H1 (cell line): ENCODE measurements at places on chromosomes 3 and 15.

GRCh38 chr15:92970656-92971055, 70.5 kb downstream of the CHD2 start:
- DNase-seq = no peak

- no peak for DNase-seq
Observed at GRCh38 chr3:56610669-56611335, 53.8 kb downstream of the CCDC66 start.

DNA sequence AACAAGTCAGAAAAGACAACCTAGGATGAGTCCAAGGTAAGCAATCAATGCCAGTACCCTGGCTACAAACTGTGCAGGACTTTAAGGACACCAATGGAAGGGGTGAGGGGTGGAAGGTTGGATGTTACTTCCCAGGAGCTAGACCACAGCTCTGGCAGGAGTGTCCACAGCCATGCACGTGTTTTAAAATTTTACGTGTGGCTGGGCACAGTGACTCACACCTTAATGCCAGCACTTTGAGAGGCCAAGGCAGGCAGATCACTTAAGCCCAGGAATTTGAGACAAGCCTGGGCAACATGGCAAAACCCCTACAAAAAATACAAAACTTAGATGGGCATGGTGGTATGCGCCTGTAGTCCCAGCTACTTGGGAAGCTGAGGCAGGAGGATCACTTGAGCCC, 14.7 kb upstream of the HDC start:
- DNase-seq = no peak

DNA sequence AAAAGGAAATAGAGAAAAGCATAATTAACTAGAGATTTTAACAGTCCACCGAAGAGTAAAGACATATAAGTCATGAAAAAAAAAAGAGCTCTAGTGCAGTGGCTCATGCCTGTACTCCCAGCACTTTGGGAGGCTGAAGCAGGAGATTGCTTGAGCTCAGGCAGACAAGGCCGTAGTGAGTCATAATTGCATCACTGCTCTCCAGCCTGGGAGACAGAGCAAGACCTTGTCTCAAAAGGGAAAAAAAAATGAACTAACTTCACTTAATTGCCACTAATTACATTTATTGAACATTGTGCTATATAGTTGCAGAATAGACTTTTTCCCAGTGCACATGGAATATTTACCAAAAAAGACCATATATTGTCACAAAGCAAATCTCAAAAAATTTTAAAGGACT, 221.8 kb downstream of the CBLB start:
- DNase-seq = no peak

- DNase-seq = no peak
Observed at GRCh38 chr15:85415783-85416182, 35.4 kb downstream of the AKAP13 start.

GRCh38 chr3:104291437-104291851, 1075.3 kb upstream of the ALCAM start:
- DNase-seq = no peak

- peak; percentile 89 for DNase-seq
Observed at GRCh38 chr3:158109804-158110657, at the start of gene RSRC1. Gene RSRC1 (plus strand): TSS chr3:158110089. CDS start chr3:158122105, 12,016 bp downstream.

- DNase-seq = no peak
Observed at GRCh38 chr3:47444103-47444502, 31.6 kb downstream of the SCAP start.

GRCh38 chr3:52174896-52175295, 20.7 kb upstream of the POC1A start:
- no peak for DNase-seq

DNA sequence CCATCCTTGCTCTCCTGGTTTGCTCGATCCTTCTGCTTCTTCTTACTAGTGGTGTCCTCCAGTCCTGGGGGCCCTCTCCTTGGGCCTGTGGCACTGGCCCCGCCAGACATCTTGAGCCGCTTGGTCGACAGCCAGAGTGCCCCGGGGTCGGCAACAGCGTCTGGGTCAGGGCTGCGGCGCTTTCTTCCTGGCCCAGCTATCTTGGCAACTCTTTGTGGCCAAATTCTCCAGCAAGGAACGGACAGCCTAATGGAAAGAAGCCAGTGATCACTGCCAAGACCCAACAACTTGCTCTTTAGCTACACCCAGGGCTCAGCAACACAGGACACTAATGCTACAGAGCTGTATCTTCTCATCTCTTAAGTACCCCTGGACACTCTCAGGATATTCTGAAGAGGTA, 1.6 kb downstream of the USP19 start:
- no peak for DNase-seq

GRCh38 chr3:24315356-24315755, 179.3 kb downstream of the THRB start:
- DNase-seq = no peak

GRCh38 chr15:52362497-52362896, 66.9 kb upstream of the MYO5C start:
- no peak for DNase-seq

- DNase-seq = no peak
Observed at GRCh38 chr3:107633327-107634098, 110.8 kb downstream of the BBX start.

DNA sequence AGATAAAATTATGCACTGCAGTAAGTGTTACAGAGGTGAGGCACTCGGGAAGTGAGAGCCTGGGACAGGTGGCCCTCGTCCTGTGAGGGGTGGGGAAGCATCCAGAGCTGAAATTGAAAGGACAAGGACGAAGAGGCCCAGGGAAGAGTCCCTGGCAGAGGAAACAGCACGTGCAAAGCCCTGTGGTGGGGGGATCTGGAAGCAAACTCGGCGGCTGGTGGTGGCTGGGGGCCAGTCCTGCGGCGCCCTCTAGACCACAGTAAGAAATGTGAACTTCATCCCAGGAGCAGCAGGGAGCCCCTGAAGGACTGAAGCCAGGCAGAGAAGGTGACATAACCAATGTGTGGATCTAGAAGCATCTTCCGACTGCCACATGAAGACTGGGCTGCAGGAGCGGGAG, 42.8 kb downstream of the GRIP2 start:
- no peak for DNase-seq

GRCh38 chr15:80404057-80404760, at the start of gene ARNT2:
Gene ARNT2 (plus strand): TSS chr15:80404382. CDS start chr15:80404516, 134 bp downstream.
- DNase-seq = peak; percentile 73

DNA sequence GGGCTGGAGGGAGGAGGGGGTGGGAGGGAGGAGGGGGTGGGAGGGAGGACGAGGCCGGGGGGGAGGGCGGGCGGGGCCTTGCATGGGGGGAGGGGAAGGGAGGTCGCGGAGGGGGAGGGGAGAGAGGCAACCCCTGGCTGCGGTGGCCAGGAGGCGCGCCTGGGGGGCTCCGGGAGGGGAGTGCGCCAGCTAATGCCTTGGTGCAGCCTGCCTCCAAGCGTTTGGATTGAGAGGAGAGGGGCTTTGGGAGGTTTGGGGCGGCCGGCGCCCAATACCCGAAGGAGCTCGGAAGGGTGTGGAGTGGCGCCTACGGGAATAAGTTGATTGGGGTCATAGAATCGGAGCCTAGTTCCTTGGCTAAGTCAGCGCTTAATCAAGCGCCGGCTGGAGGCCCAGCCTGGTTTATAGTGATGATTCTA, 557 bp downstream of the TFG start:
- peak; percentile 66 for DNase-seq

- DNase-seq = no peak
Observed at GRCh38 chr15:51379390-51379789, 37.9 kb downstream of the GLDN start.

GRCh38 chr3:158368271-158368670, 202.7 kb upstream of the MLF1 start:
- no peak for DNase-seq

DNA sequence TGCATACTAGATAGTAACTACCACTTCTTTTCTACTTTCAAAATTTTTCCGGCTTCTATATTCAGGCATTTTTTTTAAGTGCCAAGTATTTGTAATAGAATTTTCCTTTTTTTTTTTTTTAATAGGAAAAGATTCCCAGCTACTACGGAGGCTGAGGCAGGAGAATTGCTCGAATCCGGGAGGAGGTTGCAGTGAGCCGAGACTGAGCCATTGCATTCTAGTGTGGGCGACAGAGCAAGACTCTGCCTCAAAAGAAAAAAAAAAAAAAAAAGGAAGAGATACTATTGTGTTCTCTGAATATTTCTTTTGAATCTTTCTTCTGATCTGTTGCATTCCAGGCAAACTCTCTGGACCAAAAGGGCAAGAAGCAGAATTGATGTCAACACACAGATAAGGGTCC, 557.3 kb downstream of the FGF12 start:
- no peak for DNase-seq

GRCh38 chr15:41877631-41878354, 16.1 kb downstream of the SPTBN5 start:
- DNase-seq = no peak

DNA sequence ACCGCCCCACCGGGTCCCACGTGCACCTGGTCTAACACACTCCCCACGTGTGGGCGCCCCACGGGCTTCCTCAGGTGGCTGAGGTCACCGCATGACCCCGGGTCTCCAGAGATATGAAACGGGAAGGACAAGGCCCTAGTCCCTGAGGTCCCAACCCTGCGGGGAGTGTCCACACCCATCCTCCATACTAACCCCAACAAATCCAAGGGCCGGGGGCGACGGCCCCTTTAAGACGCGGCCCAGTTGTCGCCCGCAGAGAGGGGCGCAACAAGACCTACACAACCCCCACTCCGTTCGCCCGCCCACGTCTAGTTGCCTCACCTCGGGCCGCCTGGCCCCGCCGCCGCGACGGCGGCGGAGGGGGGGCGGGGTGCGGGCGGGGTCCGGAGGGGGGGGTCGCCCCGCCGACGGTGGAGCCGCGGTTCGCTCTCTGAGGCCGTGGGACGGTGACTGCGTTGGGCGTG, 396 bp downstream of the INO80 start:
- DNase-seq = no peak

- no peak for DNase-seq
Observed at GRCh38 chr3:47024932-47025331, 45.5 kb downstream of the NBEAL2 start.

- no peak for DNase-seq
Observed at GRCh38 chr3:149251186-149251585, 29.6 kb upstream of the CP start.

DNA sequence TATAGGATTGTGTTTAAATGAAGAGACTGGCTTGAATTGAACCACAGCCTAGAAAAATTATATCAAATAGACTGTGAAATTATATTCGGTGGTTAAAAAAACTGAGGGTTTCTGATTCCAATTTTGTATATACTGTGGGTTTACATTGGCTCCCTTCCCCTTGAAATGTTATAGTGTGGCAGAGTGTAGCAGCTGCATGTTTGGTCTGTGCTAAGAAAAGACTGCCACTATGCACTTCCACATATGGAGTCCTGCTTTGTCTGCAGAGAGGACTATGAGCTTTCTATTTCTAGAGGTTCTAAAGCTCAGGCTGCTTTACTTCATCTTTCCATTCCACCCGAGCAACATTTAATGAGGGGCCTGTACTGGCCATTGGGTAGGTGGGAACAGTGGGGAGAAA, 112.3 kb downstream of the P3H2 start:
- DNase-seq = no peak

DNA sequence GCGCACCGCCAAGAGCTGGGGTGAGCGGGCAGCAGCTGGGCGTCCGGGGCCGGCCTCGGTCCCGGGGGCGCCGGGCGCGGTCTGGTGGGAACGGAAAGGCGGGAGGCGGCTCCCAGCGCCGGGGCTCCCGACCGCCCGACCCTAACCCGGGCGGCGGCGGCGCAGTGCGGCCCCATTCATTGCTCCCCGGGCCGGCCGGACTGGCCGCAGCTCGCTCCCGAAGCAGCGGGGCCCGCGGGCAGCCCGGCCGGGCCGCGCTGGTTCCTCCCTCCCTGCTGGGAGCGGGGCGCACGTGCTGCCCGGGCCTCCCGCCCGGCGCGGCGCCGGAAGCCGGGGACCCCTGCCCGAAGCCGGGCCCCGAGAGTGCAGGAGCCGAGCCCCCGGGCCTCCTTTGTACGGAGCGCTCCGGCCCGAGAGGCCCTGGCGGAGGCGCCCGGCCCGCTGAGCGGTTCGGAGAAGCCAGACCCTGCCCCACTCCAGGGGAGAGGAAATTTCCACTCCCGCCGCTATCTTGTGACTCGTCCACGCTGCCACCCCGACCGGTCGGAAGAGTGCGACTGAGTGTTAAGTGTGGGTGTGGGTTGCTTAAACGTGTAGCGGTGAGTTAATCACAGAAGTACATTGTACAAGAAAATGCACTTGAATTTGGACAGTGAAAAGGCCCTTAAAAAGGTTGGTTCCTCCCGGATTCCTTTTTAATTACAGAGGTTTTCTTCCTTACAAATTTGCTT, 613 bp downstream of the ATP1B3 start:
- DNase-seq = no peak

DNA sequence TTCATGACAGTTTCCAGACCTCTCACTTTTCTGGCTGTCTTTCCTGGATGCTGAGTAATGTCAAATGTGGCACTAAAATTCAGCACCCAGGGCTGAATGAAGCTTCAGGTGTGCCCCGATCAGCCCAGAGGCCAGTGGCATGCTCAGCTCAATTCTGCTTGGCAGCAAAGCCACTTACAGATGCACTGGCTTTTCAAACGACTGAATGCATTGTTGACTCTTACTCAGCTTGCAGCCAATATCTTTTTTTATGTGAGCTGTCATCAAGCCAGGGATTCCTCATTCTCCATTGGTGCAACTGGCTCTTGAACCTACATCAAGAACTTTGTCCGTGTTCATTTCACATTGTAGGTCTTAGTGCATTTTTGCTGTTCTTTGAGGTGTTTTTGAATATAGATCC, 60.7 kb downstream of the ZDHHC19 start:
- no peak for DNase-seq

DNA sequence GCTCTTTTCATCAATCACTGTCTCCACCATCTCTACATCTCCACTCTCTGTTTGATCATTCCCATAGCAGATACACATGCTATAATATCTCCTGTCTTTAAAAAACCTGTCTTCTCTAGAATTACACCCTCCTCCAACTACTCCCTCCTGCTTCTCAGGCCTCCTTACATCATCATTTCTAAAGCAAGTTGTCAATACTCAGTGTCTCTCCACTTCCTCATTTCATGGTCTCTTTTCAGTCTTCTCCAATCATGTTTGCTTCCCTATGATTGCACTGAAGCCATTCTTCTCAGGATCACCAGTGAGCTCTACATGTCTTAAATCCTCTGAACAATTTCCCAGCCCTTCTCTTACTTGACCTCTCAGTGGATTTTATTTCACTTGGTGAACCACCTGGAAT, 87.0 kb upstream of the ZNF280D start:
- no peak for DNase-seq

- no peak for DNase-seq
Observed at GRCh38 chr15:56736308-56736707, 3.0 kb upstream of the ZNF280D start.

- no peak for DNase-seq
Observed at GRCh38 chr3:5036858-5037257, 57.6 kb downstream of the BHLHE40 start.

DNA sequence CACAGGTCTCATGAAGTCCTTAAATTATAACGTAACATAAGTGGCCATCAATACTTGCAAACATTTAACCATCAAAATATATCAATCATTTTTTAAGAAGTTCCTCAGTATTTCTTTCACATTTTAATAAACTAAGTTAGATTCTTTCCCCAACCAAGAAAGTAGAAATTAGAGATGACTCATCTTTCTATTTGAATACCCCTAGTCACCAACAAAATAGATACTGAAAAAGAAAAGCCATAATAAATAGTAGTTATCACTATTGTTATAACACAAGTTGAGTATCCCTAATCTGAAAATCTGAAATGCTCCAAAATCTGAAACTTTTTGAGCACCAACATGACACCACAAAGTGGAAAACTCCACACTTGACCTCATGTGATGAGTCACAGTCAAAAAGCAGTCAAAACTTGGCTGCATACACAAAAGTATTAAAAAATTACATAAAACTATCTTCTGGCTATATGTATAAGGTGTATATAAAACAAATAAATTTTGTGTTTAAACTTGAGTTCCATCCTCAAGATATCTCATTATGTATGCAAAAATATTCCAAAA, 3.7 kb downstream of the SHQ1 start:
- no peak for DNase-seq
